ENCODE measurements at places on chromosomes 12 and 14.

- no peak for DNase-seq
Measured at GRCh38 chr14:59332727-59333126, 132.5 kb downstream of the GPR135 start.

DNA sequence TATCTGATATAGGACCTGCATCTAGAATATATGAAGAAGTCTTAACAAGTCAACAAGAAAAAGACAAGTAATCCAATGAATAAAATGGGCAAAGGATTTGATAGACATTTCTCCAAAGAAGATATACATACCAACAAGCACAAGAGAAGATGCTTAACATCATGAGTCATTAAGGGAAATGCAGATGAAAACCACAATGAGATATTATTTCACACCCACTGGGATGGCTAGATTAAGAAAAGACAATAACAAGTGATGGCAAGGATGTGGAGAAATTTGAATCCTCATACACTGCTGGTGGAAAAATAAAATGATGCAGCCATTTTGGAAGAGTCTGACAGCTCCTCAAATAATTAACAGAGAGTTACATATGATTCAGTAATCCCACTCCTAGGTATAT is 502.6 kb downstream of the FUT8 start:
- DNase-seq, result no peak

DNA sequence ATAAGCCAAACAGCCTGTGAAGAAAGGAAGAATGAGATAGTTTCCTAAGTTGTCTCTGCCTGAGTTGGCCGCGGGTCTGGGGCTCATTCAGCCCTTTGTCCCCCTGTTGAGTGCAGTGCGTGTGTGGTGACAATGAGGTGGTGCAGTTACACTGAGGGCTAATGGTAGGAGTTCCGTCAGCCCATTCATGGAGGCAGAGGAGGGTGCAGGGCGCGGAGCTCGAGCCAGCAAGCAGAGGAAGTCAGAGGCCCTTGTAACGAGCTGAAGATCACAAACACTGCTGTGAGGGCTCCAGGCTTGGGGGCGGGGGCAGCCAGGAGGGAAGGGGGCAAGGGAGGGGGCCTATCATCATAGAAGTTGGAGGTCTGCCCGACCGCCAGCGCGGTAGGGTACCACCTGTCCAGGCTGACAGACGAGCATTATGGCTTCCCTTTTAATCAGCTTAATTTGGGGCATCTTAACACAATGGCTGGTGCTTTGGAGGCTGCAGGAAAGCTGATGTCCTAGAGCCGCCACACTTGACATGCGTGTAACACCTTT is 20.5 kb downstream of the CCND2 start:
- DNase-seq, result no peak

GRCh38 chr14:101876555-101876938 is 87.8 kb upstream of the DYNC1H1 start:
- no peak for DNase-seq

DNA sequence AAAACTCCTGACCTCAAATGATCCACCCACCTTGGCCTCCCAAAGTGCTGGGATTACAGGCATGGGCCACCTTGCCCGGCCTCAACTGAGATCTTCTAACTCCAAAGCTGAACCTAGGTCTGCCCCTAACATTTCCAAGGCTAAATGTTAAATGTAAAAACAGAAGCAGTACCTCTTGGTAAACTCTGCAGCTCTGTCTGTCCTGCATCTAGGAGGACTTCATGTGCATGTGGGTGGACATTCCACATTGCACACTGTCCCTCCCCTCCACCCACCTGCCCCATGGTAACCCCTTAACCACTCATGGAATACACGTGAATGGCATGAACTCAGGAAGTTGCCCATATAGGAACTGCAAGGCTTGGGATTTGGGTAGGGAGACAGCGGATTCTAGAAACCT is 33.1 kb downstream of the SNX6 start:
- DNase-seq, result no peak

DNA sequence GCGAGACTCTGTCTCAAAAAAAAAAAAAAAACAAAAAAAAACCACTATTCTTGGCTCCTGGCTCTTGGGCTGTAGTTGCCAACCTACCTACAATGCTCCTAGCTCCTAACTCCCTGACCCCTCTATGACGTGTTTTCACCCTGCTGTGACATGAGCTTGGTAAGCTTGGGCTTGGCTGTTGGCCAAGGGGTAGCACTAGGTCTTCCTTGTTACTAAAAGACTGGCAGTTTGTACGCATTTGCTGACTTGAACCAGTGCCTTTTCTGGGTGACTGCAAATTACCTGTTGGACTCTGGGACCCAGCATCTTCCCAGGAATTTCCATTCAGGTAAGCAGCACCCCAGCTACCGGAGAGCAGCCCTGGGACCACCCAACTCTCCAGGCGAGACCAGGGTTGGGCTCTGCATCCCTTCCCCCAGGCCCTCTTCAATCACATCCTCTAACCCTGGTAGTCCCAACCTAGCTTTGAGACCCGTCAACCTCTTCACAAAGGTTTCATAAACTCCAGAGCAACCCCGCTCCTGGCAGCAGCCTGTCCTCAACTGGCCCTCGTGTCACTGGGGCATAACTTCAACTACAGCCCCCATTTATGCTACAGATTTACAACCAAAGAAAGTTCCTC is 8.3 kb downstream of the CDK2AP1 start:
- no peak for DNase-seq

DNA sequence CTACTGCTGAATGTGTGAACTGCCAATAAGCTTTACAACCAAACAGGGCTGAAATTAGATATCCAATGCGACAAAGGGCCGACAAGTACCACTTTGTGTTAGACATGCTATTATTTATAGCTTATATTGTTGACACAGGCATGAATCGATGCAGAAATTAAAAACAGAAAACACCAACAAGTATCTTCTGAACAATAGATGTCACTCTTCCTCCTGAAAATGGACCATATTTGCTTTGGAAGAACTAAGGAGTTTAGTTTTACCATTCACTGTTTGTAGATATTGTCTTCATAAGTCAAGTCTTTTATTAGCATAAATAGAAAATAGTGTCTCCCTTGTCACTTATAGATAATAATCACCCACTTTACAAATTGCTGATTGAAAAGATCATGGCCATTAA is 86.5 kb downstream of the LRIG3 start:
- DNase-seq, result peak; percentile 18

GRCh38 chr12:93733358-93733757 is 56.2 kb downstream of the CRADD start:
- no peak for DNase-seq

All from NCI-H1436 treated with DMSO at 0.1 percent for 48 hours (cell line).